ENCODE measurements at places on chromosomes 4 and X.

- no peak for DNase-seq
These were observed 8.8 kb downstream of the PPM1K start for GRCh38 chr4:88275516-88275915.

- DNase-seq = no peak
These were observed 39.1 kb downstream of the NHS start for GRCh38 chrX:17414027-17414658.

- DNase-seq = no peak
These were observed 139.1 kb downstream of the COL4A6 start for GRCh38 chrX:108299101-108299591.

DNA sequence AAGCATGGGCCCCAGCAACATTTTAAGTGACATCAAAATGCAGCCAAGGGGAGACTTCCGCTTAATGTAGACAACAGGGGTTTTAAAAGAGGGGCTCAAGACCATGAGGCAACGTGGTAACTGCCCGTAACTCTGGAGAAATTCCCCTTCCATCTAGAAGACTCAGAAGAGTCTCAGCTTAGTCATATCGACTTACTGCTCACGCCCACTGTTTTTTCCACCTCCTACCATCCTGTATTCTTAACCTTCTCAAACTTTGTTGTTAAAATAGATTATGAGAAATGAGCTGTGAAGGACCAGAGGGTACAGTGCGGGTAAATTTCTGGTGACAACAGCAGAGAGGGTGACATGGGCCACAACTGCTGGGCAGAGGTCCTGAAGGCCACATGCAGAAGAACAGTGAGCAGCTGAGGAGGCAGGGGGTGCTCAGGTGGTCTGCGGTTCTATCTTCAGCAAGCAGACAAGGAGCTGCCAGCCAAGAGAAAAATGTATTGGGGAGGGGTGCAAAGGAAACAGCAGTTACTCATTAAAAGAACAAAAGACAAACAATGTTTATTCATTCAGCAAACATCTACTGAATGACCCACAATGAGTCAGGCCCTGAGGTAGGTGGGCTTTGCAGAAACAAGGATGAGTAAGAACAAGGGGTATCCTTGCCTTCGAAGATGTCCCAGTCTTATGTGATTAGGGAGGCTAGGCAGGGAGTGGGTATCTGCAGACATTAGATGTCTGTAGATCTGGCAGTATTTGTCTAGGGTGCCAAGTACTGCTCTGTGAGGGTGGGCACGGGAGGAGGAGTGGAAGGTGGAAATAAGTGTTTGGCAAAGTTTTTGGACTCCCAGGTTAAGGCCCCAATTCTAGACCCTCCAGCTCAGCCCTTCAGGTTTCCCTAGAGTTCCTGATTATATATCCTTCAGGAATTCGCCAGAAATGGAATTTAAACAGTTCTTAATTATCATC is 175.3 kb downstream of the TSPAN5 start:
- no peak for DNase-seq

- DNase-seq = no peak
These were observed 1441.2 kb downstream of the PCDH7 start for GRCh38 chr4:32161392-32161791.

DNA sequence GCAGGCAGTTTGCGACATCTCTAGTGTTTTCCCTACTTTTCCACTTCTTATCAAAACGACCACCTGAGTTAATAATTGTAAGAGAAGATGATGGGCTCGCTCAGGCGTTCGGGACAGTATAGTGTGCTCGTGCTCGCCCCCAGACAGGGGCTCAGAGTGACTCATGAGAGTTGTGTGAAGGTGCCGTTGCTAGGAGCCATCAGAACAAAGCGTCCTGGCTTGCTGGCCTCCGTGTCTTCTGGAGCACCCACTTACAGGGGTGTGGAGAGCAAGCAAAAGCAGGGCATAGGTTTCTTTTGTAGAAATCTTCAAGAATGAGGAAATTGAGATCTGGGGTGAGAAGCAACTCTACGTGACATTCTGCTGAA is 73.0 kb upstream of the ADGRG2 start:
- no peak for DNase-seq

DNA sequence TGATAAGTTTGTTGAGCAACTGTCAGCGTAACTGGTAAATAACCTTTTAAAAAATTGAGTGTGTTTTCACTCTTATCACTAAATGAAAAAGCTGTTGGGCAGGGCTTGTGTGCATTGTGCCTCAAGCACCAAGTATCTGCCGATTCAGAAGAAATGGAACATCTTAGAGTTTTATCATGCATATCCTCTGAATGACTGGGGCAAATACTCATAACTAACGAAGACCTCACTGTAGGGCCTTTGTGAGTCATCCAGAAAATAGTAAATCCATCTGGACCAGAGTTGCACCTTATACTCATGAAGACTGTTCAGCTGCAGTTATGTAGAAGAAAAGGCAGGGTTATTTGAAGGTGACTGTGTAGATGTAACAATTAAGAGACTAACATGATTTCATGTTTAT is 222.1 kb downstream of the CAMK2D start:
- DNase-seq = no peak

GRCh38 chrX:121975671-121976070 is 928.3 kb downstream of the GLUD2 start:
- no peak for DNase-seq

DNA sequence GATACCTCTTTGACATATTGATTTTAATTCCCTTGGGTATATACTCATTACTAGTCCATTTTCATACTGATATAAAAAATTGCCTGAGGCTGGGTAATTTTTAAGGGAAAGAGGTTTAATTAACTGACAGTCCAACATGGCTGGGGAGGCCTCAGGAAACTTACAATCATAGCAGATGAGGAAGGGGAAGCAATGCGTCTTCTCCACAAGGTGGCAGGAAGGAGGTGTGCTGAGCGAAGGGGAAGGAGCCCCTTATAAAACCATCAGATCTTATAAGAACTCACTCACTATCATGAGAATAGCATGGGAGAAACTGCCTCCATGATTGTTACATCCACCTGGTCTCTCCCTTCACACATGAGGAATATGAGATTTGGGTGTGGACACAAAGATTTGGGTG is 42.4 kb downstream of the MSX1 start:
- DNase-seq = no peak

DNA sequence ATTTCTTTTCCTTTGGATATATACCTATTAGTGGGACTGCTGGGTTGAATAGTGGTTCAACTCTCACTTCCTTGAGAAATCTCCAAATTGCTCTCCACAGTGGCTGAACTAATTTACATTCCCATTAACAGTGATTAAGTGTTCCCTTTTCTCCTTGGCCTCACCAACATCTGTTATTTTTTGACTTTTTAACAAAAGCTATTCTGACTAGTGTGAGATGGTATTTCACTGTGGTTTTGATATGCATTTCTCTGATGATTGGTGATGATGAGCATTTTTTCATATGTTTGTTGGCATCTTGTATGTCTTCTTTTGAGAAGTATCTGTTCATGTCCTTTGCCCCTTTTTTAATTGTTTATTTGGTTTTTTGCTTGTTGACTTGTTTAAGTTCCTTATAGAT is 413.0 kb downstream of the MAPK10 start:
- no peak for DNase-seq

DNA sequence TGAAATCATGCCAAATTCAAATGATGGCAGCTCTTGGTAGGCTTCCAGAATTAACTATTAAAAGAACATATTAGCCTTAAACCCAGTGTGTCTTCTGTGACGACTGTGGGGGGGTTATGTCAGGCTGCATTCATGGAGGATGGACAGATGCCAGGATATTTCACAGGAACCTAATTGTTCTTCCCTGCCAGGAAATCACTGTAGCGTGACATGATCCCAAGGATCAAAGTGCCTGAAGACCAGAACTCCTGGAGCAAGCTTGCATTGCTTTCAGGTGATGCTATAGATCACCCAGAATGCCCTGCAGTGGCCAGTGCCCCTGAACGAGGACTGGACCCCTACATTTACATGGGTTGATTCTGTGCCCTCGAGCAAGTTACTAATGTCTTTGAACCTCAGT is 1093.0 kb upstream of the TENM3 start:
- no peak for DNase-seq

GRCh38 chr4:154189346-154189745 is 302.3 kb downstream of the DCHS2 start:
- no peak for DNase-seq

GRCh38 chr4:27574743-27575142 is 714.1 kb downstream of the STIM2 start:
- DNase-seq = no peak

DNA sequence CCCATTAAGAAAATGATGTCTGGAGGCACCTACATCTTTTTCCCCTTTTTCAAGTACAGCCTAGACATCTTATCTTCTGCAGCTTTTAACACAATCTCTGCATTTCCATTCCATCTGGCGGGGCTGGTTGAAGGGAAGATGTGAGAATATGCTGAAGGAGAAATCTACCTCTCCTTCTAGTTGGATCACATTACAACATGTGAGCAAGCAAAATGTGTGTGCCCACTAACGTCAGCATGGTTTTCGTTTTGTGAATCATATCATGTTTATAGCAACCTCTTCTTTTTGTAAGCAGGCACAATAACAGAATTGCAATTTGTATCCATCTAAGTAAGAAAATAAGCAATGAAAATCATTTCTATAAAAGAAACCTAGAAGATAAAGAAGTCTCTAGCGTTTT is 28.9 kb upstream of the MID1 start:
- DNase-seq = no peak

DNA sequence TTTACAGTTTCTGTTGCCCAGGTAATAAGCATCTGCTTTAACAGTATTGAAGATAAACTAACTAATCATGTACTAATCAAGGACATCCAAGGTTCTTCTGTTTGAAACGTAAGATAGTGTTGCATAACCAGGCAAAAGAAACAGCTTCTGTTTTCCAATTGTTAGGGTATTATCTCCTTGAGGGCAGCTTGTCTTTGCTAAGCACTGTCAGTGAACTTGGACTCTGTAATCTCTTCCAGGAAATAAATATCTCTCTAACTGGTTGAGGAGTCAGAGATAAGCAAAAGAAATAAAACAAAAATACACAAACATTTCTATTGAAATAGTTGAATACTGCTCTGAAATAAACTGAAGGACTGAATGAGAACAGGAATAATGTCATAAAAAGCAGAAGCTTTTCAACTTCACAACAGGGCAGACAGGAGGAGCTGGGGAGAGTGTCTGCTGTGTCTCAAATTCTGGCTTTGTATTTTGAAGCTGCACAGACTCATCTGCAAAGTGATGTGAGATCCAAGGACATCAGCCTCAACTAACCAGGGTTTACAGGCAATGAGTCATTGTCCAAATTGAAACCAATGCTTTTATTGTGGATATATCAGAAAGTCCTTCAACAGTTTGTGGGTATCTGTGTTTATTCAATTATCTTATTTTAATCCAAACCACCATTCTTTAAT is 1253.0 kb upstream of the PCDH7 start:
- no peak for DNase-seq

GRCh38 chr4:56080384-56080783 is 131.6 kb downstream of the CEP135 start:
- no peak for DNase-seq

- DNase-seq = no peak
These were observed 73.9 kb downstream of the HDAC8 start for GRCh38 chrX:72498782-72499181.

DNA sequence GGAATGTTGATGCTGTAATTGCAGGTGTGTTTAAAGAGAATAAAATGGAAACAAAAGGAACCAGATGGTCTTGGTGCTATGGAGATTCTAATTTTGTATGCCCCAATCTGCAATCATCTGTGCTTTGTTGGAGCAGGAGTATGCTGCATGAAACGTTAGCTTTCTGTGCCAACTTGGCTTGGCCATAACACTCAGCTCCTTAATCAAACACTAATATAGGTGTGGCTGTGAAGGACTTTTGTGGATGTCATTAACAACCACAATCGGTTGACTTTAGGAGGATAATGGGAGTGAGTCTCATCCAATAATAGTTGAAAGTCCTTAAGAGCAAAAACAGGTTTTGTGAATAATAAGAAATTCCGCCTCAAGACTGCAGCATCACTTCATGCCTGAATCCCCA is 399.2 kb downstream of the NLGN4X start:
- no peak for DNase-seq

DNA sequence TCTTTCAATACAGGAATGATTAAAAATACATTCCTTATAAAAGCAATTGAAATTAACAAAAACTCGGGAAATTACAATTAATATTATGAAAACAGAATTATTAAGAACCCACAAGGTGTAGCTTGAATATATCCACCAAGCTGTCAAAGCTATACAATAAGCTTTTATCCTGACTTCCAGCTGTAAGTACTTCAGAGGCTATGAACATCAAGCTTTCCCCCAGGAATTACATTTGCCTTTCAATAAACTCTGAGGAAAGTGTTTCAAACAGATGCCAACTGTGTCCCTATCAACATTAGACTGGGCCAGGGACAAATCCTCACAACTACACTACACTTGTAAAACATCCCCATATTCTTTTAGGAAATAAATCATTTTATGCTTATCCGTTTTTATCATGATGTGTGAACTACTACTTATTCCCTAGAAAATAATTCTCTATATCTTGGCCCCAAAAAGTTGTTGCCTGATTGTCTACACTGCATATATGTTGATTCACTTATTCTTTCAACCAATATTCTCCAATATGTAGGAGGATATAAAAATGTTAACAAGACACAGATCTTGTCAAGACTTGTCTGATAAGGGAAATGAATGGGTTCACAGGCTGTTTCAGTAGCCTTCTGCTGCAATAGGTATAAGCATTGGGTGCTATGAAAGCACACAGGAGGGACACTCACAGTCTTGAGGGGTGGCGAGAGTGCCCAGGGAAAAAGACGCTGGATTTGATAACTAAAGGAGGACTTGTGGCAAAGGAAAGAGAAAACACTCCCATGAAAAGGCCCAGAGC is 494.1 kb downstream of the CENPC start:
- DNase-seq = no peak

DNA sequence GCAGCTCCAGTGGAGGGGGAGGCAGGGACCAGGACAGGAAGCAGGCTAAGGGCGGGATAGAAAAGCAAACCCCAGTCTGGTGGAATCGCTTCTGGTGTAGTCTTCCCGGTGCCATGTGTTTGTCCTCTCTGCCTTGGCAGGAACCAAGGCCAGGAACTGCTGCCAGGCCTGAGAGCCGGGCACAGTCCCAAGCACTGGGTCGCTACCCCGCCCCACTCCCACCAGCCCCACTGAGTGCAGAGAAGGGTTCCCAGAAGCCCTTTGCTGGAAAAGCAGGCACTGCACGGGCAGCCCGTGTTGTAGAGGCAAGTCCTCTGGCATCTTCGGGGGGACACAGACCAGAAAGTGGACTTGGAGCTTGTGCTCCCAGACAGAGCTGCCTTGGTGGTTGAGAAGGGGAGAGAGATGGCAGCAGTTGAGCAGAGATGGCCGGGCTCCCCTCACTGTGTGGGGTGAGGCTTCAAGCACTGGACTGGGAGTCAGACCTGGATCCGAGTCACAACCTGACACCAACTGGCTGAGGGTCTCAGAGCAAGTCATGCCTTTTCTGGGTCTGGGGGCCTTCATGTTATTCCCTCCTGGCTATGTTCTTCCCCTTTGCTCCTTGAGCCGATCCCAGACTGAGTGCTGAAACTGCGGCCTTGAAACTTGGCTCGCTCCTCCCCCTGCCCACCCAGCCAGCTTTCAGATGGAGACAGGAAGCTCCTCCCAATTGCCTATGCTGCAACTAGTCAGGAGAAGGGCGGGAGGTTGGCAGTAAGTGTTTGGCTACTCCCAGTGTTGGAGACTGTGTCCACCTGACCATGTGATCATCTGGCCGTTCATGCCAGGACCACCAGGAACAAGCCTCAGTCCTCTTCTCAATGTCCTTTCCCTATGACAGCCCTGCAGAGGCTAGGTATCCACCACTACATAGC is 59.7 kb upstream of the MTM1 start:
- no peak for DNase-seq
